ENCODE measurements at places on chromosomes 6 and 20.

- no peak for DNase-seq
Measured at GRCh38 chr6:18491308-18492045, 104.3 kb downstream of the RNF144B start.

GRCh38 chr20:47791084-47791599, 5.9 kb upstream of the SULF2 start:
- DNase-seq: no peak

DNA sequence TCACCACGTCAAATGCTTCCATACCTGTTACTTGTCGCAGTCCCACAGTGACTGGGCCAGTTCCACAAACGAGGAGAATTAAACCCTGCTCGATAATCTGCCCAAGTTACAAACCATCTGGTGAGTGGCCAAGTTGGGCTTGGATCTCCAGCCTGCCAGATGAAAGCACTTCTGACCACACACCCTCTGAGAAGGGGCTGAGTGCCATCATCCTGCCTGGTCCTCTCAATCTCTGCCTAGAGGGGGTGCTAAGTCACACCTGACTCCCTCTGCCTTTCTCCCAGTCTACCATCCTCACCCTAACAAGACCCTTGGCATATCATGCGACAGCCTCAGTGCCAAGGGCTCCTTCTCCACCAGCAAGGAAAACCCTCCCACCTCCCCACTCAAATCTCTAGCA, 15.8 kb downstream of the RRP36 start:
- DNase-seq: no peak

GRCh38 chr20:62369815-62370114, 2.7 kb upstream of the LAMA5 start:
- no peak for DNase-seq

DNA sequence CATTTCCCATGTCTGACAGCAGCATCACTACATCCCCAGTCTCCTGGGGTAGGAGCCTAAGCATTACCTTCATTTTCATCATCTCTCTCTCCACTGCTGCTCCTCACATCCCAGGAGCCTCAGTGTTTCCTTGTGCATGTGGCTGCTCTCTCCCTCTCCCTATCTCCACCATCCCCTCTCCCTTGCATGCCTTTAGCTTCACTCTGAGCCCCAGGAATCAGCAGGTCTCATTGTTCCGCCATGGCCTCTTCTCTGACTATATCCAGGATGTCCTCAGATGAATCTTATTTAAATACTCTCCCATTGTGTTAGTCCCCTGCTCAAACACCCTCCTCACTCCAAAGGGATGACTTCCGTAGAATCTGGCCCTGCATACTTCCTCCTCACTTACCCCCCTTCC, 79.4 kb downstream of the FAXC start:
- DNase-seq: no peak

GRCh38 chr6:36662380-36662779, 16.1 kb upstream of the CDKN1A start:
- DNase-seq: no peak

DNA sequence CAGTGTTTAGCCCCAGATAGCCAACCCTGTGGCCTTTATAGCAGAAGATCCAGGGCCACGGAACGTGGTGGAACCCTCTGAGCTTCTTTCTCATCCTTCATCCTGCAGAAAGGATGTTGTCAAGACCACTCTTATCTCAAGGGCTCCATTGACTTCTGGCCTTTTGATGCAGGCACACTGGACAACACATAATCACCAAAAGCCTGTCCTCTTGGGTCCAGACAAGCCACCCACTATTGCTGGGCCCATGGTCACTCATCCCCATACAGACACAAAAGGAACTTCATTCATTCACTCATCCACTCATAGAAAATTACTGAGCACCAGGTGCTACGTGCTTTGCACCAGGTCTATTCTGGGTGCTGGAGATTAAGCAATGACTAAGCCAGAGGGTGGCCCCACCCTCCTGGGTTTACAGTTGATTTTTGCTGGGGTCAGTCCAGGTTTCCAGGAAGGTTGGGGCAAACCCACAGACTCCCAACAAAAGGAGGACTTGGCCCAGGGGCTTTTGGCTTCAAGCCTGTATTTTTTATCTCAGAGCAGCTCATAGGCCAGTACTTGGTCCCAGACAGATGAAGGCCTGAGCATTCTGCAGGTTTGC, 2.4 kb downstream of the CST8 start:
- no peak for DNase-seq

- no peak for DNase-seq
Measured at GRCh38 chr20:63431944-63432343, 40.5 kb downstream of the KCNQ2 start.

GRCh38 chr20:54642864-54643667, 167.7 kb downstream of the DOK5 start:
- DNase-seq: no peak

DNA sequence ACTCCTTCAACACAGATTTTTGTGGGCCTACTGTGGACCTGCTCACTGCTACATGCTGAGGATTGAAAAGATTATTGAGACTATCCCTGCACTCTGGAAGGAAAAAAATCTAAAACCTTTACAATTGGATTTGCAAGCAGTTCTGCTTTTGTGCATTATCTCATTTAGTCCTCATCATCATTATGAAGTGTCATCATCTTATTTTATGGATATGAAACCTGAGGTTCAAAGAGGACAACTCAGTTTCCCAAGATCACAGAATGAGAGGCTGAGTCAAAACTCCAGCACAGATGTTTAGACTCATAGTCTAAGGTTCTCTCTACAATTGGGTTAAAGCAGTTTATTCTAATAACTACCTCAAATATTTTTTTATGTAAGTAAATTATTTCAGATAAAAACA, 160.2 kb upstream of the MARCKS start:
- no peak for DNase-seq

GRCh38 chr6:106637717-106638341, 8.5 kb downstream of the QRSL1 start:
- DNase-seq: no peak

Data from CMK (cell line).